NCI-H187 treated with DMSO at 0.1 percent for 48 hours (cell line): ENCODE measurements at places on chromosomes 2 and 18.

DNA sequence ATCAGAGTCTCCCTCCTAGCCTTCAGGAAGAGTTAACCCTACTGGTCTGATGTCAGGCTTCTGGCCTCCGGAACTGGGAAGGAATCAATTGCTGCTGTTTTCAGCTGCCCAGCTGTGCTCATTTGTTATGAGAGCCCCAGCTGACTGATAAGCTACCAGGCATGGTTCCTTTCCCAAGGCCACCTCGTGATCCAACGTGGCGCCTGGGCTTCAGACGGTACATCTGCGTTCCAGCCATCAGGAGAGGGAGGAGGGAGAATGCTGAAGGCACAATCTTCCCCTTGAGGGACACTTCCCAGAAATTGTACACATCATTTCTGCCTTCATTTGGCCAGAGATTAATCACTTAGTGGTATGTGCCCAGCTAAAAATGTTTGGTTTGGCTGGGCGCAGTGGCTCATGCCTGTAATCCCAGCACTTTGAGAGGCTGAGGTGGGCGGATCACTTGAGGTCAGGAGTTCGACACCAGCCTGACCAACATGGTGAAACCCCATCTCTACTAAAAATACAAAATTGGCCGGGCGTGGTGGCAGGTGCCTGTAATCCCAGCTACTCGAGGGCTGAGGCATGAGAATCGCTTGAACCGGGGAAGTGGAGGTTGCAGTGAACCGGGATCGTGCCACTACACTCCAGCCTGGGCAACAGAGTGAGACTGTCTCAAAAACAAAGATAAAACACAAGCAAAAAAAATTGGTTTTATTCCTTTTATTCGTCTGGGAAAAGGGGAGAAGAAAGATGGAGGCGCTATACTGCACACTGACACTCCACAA lies 10.5 kb upstream of the ARMC9 start:
- no peak for DNase-seq

DNA sequence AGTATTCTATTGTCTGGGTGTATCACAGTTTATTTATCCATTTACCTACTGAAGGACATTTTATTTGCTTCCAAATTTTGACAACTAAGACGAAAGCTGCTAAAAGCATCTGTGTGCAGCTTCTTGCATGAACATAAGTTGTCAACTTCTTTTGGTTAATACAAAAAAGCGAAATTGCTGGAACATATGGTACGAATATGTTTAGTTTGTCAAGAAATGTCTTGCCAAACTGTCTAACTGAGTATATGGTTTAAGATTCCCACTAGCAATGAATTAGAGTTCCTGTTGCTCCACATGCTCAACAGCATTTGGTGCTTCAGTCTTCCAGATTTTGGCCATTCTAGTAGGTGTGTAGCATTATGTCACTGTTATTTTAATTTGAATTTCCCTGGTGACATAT lies 372.3 kb upstream of the NRXN1 start:
- DNase-seq, result no peak

GRCh38 chr2:8987410-8987809 lies 16.1 kb downstream of the MBOAT2 start:
- no peak for DNase-seq

DNA sequence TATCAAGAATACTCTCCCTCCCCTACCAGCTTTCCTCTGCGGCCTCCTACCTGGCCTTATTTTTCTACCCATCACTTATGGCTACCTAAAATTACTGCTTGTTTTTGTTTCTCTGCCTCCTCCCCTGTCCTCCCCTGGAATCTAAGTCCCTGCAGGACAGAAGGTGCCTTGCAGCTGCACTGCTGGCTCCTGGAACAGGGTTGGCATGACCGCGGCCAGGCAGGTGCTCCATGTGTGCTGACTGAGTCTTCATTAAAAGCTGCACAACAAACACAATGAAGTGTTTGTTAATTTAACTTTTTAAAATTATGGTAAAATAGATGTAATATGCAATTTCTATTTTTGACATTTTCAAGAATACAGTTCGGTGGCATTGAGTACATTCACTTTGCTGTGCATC lies 171.9 kb upstream of the FHL2 start:
- DNase-seq, result no peak

DNA sequence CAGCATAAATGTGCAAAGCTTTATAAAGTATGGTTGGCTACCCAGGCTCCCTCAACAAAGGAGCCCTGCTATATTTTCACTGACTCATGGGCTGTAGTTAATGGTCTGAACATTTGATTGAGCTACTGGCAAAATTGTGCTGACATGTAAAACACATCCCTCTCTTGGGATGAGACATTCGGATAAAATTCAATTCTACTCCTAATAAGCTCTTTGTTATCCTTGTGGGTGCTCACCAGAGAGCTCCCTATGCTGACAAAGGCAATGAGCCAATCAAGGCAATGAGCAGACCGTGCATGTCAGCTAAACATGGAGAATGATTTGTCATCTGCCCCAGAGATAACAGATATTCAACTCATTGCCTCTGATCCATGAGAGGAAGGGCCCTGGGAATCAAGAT lies 27.7 kb downstream of the SERPINB8 start:
- DNase-seq, result no peak

DNA sequence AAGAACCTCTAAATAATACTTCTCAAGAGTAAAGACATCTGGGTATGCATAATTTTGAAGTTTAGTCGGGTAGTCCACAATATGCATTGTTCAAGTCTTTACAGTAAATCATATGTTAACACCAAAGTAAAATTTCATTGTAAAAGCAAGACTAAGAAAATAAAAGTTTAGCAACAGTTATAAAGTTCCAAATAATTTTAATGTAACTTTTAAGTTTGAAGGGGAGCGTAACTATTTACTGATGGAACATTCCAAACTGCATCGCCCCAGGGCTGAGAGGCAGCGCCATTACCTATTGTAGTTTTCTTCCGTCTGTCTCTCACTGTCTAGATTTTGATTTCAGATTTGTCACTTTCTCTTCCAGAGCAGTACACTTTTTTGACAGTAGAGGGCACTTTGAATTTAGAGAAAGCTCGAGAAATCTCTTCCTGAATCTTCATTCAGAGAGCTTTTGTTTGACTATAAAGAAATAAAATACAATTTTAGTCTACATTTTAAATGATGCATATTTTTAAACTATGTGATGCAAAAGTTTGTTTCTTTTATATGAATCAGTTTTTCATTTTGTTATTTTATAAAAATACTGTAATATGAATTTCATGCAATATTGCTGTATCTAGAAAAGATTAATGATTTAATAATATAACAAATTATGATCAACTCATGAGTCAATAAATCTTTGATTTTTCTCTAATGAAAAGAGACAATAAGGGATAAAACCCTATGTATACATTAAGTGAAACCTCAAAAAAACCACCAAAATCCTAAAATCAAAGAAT lies 389.8 kb downstream of the FIGN start:
- DNase-seq, result no peak

- no peak for DNase-seq
Observed at GRCh38 chr2:205760157-205760556, 77.9 kb downstream of the NRP2 start.

DNA sequence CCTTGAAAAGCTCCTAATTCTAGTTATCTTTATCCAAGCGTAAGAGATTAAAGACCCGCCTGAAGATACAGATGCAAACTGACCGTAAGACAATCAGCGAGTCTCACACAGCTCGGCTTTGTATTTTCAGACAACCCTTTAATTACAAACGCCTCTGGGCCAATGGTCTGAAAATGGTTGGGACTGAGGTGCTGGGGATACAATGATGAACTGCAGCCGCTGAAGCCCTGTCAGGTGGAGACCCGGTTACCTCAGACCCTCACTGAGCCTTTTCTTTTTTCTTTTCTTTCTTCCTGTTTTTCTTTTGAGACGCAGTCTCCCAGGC lies 715 bp upstream of the CFAP36 start:
- DNase-seq, result no peak

GRCh38 chr2:173298536-173299097 lies 56.1 kb upstream of the CDCA7 start:
- no peak for DNase-seq

DNA sequence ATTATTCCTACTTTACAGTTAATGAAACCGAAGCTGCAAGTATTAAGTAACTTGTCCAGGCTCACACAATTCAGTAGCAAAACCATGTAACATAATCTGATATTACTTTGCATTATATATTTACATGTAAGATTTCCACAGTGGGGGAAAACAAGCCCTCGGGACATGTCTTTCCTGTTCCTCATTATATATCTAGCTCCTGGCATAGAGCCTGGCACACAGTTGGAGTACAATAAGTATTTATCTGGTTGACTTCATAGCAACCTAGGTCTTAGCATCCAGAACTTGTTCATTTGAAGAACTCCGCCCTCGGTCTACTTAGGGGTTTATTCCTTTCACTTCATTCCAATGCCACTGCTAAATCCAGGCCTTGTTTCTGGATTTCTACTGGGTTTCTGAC lies 1.6 kb upstream of the RBM45 start:
- DNase-seq, result no peak

DNA sequence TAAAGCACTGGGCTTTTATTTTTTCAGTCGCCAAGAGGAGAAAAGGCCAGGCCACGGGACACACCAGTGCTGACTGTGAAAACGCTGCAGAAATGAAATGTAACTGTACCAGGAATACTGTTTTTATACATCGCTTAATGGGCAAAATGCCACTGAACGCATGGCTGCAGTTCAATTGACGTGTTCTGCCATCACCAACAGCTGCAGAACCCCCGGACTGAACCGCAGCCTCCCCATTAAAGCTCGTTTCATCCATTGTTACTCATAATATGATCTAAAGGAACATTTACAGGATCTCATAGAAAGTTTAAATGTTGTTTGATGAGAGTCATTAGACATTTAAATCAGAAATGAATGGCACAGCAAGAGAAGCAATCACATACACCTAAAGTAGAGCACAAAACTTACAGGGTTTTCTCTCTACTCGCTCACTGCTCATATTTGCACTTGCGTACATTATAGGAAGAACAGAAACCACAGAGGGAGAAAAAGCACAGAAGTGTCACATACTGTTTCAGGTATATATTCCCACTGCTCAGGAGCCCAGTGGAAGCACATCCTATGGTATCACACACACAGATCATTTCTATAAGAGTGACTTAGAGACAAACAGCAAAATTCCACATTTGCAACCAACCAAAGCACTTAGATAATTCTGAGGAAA lies 35.3 kb downstream of the TCF4 start:
- peak; percentile 84 for DNase-seq

DNA sequence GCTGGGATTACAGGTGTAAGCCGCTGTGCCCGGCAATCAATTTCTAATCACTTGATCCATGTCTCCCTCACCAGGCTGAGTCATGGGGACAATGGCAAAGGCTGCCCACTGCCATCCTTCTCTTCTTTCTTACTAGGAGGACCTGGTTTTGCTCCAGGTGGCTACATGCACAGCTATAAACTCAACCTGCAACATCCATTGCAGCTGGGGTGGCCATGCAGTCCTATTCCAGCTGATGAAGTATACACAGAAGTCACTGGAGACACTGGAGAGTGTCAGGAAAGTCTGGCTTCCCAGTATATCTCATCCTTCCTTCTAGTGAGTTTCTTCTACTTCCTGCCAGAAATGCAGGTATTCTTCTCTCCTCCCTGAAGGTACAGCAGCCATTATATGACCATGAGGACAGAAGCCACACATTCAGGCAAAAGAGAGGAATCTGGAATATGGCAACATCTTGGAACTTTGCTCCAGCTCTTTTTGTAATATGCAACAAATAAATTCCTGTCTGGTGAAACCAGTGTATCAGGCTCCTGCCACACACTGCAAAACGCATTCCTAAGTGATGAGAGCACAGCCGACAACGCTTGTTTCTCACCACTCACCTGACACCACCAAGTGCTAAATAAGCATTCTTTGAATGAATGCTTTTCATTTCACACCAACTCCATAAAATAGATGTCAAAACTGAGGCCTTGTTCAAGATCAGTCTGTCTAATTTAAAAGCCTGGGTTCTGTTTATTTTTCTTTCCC lies 32.3 kb downstream of the SCTR start:
- DNase-seq, result no peak

DNA sequence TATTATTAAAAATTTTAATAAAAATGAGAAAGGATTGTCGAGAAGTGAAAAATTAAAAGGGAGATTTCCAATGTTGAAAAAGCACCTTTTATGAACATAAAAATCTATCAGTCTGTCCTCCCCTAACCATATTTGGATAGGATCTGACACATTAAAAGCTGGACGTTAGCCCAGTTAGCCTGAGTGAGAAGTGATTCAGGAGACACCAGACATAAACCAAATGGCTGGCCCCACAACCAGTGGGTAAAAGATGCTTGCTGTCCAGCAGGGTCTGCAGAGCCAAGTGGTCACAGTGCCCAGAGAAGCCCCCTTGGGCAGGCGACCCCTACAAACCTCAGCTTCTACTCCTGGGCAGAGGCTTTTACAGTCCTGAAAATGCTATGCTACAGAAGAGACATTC lies 253.8 kb upstream of the LYPD1 start:
- DNase-seq, result no peak

DNA sequence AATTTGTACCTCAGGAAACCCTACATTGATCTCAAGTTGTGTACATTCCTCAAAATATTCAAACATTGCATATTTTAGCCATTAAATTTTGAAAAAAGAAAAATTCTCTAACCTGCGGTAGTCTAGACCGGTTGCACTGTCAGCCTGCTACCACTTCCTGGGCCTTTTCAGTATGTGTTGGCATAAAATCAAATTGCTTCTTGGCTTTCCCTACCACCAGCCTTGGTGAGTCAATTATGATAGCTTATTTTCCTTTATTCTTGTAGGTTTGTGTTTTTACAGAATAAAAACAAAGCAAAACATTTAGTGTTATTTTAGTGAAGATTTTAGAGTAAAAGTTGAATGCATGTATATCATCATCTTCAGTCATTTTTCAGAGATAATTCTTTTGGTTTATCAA lies 61.2 kb downstream of the FAM171B start:
- DNase-seq, result no peak

DNA sequence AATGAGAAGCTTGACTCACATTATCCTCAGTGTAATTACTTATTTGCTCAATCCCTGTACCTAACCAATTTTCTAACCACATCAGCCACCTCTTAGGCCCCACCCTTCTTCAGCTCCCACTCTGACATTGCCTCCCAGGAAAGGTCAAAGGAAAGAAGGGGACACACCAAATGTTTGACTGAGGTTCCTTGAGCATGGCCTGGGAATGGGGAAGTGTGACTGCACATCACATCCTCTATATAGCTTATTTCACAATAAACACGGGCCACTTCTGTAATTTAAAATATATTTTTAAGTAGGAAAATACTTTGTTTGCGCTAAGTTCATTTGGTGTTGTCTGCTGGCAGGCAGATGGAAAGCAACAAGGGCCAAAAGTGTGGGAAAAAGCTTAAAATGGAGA lies 3.0 kb upstream of the FIGLA start:
- DNase-seq, result no peak

DNA sequence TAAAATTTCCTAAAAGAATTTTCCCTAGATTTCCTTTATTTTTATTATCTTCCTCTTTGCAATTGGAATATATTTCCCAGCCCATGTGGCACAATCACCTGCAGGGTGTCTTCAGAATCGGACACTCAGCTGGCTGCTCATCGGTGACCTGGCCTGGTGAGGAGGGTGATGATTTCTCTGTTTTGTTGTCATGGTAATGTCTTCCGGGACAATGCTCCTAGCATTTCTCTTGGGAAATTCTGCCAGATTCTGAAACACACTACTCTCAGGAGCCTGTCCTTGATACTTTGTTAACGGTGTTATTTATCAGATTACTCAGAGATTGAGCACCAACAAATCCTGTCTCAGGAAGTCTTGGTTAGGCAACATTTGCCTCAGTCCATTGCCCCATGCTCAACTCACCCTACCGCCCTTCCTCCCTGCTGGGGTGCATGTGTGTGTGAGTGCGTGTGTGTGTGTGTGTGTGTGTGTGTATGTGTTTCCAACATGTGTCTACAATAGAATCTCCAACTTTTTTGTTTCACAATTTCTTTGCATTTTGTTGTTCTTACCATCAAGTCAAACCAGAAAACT lies 70.3 kb downstream of the MYT1L start:
- DNase-seq, result no peak
